Cortex of kidney (tissue), 1 donor: ENCODE measurements at places on chromosomes 1 and 21.

DNA sequence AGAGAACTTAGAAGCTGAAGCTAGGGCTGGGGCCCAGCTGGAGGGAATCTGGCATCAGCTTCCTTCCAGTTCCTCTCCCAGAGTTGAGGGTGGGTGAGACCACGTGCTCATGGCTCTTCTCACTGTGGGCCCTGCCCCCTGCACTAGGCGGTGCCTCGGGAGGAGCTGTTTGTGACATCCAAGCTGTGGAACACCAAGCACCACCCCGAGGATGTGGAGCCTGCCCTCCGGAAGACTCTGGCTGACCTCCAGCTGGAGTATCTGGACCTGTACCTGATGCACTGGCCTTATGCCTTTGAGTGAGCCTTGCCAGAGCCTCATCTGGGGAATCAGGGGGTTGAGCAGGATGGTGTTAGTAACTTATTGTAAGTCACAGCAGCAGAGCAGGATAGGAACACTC lies 16.1 kb downstream of the AKR1A1 start:
- no peak for DNase-seq

DNA sequence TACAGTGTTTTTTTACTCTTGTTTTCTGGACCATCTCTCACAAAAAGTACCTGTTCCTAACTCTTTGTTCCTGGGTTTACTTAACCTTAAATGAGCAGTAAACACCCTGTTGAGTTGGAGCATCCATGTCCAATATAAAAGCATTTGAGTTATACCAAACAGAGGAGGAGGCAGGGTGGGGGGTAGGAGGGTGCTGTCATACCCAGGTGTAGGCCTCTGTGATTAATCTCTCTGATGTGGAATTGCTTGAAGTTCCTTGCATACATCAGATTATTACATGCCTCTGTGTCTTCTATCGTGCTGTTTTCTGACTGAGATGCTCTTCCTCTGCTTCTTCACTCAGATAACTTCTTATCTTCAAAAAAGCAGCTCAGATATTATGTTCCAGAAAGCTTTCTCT lies 28.1 kb upstream of the RGS18 start:
- no peak for DNase-seq

DNA sequence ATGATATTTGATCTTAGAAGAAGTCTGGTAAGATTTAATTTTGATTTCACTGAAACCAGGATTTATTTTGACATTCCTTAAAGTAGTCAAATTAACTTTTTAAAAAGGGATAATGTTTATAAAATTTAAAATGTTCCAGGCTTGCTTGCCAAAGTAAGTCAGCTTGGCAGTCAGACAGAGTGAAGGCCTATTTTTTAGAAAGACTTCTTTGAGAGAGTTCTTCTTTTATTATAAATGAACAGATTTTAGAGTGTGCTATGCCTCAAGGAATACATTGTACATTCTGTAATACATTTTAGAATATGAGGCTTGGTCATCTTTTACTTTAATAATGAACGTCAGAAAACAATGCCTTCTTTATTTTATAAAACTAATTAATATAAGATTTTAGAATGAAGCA lies 138.7 kb downstream of the DISP1 start:
- no peak for DNase-seq

DNA sequence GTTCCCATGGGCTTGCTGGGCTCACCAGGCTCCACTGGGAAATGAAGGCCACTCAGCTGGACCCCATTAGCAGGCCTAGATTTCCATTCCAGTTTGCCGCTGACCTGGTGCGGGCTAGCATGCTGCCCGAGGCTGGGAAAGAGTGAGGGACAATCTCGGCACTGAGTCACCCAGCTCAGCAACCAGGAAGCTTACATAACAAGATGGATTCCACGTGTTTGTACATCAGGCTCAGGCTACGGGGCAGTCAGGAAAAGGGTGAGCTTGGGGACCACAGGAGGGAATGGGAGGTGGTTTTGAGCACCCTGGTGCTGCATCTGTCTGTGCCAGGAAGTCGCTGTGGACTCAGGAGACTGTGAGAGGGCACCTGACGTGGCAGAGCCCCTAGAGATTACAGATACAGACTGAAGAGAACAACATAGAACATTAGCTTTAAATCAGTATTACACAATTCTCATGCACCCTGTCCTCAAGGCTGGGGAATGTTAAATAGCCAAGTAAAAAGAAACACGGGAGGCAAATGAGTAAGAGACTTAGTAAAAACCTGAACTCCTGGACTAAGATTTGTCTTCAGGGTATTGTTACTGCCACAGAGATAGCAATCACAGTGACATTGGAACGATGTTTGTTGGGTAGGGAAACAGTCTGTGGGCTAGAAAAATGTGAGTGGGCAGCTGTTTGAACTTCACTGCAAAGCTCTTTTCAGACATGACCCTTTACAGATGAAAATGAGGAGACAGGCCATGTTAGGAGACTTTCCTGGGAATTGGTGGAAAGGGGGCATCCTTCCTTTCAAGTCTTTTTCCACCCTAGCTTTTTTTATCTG lies 51.1 kb downstream of the GLUL start:
- DNase-seq, result no peak

DNA sequence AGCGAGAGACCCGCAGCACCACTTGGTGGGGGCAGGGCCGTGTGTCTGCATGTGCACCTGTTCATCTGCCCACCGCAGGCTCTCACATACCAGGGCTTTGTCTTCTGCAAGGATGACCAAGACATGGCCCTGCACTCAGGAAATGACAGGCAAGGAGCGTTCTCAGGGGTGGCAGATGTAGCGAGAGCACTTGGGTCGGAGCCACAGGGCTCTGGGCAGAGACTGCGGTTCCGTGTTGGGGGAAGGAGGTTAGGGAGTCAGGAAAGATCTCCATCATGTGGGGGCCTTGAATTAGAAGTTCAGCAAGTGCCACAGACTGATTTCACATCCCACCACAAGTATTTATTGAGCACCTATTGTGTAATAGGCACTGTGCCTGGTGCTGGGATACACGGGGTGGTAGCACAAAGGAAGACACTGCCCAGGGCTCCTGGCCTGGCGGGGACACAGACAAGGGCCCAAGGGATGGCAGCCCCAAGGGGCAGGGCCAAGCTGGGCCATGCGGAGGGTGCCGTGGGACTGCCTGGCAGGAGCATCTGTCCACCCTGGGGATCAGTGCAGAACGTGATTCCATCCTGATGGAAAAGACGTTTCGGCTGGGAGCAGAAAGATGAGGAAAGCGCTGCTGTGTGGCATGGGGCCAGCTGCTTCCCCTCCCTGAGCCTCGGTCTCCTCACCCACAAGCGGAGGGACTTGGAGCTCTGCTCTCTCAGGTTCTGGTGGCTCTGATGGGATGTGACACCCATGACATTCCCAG lies 11.4 kb upstream of the SPSB1 start:
- no peak for DNase-seq

DNA sequence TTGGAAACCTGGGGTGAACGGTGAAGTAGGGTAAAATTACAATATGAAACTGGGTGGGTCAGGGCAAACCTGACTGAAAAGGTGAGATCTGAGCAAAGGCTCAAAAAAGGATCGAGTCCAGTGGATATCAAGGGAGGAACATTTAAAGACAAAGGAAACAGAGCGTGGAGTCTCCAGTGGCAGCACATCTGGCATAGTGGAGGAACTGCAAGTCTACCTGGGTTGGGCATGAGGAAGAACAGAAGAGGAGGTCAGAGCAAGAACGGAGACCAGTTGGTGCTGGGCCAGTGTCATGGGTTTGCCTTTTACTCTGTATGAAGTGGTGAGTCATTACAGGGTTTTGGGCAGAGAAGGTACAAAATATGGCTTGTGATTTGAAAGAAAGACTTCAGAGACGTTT lies 163.7 kb downstream of the NTPCR start:
- DNase-seq, result no peak

GRCh38 chr1:207754974-207755700 lies 3.3 kb downstream of the CD46 start:
- no peak for DNase-seq

DNA sequence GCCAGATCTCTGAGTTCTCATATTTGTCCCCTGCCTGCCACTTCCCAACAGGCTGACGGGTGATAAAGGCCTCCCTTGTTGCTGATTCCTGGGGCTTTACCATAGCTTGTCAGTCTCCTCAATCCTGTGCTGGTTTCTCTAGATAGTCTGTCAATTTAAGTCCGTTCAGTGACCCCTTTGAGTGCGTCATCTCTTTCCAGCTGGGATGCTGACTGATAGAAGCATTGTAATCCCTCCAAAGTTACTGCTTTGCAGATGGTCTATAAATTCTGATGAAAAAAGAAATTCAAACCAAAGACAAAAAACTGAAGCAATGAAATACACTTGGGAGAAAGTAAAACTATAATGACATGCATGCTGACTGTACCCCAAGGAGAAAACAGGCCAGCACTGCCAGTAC lies 28.3 kb downstream of the RHOU start:
- no peak for DNase-seq

DNA sequence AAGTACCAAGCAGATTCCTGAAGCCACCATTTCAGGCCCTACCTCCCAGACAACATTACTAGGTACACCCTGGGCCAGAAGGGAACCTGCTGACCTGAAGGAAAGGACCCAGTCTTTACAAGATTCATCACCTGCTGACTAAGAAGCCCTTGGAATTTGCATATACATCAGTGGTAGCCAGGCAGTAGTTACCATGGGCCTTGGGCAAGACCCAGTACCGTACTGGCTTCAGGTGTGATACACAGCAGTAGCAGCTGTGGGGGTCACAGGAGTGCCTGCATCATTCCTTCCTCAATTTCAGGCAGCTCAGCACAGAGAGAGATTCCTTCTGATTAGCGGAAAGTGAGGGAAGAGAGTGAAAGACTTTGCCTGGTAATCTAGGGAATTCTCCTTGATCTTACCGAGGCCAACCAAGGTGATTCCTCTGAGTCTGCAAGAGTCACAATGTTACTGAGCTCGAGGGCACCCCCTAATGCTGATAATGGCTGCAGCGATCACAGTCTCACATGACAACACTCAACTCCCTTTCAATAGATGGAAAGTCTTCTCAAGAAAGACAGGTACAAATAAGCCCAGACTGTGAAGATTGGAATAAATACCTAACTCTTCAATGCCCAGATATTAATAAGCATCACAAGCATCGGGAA lies 22.0 kb upstream of the UHMK1 start:
- DNase-seq, result no peak
